DMS 273 treated with DMSO at 0.1 percent for 48 hours (cell line): ENCODE measurements at places on chromosomes 16 and 17.

- DNase-seq = no peak
Observed at GRCh38 chr17:46841561-46842379, 9.6 kb upstream of the WNT9B start.

- DNase-seq = no peak
Observed at GRCh38 chr17:64146418-64147109, 16.6 kb upstream of the ERN1 start.

- no peak for DNase-seq
Observed at GRCh38 chr16:85555719-85556455, 57.2 kb upstream of the GSE1 start.

GRCh38 chr17:60554377-60554788, 28.3 kb upstream of the APPBP2 start:
- no peak for DNase-seq

DNA sequence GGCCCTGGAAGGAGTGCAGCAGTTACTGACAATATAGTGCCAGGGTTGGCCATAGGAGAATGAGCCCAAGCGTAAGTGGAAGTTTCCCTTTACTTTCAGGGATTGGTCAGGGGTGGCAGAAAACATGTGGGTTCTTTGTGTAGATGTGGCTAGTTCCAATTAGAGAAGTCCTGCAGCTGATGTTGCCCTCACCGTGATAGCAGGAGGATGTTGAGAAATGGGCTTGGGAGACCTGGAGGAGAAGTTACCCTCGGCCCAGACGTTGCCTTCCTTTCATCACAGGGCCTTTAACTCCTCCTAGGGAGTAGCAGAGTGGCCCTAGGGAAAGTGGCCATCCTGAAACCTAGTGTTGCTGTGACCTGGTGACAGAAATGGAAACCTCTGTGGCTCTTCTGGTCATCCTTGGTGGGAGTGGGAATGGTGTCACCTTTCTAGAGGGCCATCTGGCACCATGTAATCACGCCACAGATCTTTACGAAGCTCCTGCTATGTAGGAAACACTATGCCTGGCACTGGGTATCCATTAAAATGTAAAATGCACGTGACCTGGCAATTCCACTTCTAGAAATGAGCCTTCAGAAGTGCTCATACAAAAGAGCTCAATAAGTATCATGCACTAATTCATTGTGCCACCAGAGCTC, 6.7 kb downstream of the TMEM92 start:
- DNase-seq = no peak

GRCh38 chr17:64498308-64499203, 1.7 kb upstream of the POLG2 start:
- no peak for DNase-seq

DNA sequence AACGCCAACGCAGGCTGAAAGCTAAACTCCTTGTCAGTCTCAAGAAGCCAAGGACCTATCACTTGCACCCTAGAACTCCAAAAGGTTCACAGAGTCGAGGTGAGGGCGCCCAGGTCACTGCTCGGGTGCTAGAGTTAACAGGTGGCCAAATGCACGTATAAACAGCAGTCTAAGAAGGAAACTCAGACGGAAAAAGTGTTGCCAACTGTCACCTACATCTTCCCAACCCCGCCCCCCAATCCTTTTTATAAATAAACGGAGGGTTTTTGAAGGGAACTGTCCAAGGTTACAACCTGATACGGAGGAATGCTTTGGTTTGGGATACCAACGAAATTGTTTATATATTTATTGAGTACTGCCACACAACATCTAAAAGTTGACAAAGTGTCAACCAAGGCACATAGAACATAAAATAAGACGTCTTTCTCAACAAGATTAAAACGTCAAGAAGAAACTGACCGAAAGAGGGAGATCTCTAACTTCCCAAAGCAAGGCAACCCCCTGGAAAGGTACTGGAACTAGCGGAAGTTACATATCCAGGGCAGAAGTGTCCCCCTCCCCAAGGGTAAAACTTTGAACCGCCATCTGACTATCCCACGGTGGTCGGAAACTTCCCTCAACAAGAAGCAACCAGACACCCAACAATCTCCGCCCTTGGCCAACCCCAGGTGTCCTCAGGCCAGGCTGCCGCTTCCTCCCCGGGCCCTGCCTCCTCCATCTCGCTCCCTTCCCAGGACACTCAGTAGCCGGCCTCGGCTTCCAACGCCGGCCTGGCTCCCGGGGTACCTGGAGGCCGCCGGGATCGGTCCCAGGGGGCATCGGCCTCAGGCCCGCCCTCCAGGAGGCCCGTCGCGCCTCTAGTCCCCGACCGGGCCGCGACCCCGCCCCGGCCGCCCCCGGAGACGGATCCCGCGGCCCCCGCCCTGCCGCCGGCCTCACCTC, 982 bp downstream of the SPAG9 start:
- DNase-seq = peak; percentile 34

GRCh38 chr16:30003670-30004423, 7.0 kb downstream of the DOC2A start:
- DNase-seq = no peak

DNA sequence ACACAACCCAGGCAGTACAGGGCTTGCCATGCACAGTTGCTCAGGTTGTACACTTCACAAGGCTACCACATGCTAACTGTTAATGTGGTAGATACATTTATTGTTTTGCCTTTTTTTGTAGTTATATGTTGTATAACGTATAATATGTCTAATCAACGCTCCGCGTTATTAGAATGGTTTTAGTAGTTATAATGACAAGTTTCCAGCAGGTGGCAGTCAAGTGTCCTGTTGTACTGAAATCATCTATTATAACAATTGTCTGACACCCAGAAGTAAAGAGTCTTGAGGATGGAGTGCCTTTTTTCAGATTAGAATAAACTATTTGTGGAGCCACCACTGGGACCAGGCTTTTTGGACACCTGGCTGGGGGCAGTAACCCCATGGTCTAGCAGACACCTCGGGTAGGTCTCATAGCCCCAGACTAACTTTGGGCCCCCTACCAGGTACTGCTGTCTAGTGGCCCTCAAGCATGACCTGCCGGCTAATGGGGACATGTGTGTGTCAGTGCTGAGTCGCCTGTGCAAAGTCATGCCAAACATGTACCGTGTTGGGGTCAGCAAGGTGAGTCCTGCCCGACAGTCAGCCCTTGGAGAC, 32.8 kb downstream of the MYO15A start:
- DNase-seq = peak; percentile 25

GRCh38 chr16:54437921-54438320, 151.3 kb upstream of the IRX3 start:
- DNase-seq = no peak

DNA sequence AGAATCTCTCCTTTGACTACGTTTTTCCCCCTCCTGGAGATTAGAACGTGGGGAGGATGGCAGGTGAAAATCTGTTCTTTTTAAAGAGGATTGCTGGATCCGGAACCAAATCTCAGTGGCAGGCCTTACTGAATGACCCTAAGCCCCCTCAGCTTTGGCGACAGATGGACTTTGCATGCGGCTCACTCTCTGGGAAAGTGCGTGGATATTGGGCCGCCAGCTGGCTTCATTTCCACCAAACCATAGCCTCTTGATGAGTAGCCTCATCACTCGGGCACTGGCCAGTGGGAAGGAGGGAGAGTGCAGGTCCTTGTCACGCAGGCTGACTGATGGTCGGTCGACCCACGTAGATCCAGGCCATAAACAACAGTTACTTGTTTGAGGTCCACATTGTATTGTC, 31.3 kb upstream of the CCDC182 start:
- DNase-seq = no peak

DNA sequence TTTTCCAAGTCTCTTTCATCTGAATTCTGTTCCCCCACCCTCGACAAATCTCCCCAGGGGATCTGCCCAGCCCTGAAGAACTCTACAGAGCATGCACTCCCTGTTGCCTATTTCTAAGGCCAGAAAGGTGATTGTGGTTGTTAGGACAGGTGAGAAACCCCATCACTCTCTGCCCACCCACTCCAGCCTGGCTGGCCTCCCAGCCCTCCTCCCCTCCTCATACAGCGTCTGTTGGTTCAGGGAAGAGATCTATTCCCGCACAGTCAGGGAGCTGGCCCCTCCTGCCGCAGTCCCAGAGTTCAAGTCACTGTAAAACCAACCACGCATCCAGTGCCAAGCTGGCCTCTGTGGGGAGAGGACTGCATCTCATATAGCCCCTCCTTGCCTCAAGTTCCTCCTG, 98.7 kb downstream of the KCNJ12 start:
- DNase-seq = no peak

- DNase-seq = peak; percentile 18
Observed at GRCh38 chr17:56629531-56630075, 36.1 kb downstream of the NOG start.

GRCh38 chr16:5036228-5037156, 2.8 kb upstream of the NAGPA start:
- DNase-seq = no peak

DNA sequence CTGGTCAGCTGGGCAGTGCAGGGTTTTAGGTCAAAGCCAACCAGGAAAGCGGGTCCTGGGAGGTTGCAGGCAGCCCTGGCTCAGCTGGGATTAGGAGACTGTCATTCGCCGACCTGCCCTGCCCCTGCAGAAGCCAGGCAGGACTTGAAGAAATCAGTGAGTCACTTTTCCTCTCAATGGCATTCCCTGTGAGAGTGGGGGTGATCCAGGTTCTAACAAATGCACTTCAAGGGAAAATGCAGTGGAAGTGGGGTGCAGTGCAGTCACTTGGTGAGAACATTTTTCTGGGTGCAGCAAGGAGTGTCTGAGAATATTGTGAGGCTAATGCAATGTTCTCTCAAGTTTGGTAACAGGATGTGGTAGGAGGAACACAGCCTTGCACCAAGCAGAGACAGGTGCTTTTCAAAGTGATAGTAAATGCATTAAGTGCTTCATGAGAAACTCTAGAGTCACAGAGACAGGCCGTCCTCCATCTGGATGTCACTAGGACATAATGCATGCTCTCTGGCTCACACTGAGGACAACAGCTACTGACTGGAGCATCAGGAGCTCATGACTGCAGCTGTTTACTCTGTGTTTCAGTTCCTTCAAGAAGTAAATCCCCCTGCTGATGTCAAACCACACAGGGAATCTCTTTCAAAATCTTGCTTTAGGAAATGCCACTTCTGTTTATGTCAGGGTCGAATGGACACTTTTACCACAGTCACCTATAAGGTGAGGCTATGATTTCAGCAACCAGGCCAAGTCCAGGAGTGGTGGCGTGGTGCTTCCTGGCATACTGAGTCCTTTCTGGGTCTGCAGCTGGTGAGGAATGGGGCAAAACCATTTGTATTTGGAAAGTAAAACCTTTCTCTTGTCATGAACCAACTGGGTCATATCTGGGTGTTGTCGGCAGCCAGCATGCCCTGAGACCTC, 16.7 kb downstream of the CDK5R1 start:
- DNase-seq = no peak

DNA sequence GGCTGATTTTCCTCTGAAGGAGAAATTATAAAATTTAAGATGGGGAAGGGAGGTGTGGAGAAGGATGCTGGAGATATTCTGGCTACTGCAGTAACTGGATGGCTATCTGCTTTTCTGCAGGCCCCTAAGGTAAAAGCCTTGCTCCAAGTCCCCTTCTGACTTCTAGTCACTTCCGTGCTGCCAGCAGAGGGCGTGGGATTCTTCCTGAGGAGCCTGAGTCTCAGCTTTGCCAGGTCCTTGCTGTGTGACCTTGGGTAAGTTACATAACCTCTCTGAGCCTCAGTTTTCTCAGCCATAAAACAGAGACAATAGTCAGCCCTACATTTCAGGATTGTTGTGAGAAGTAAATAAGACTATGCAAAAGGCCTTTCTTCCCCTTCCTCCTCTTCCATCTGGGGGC, 24.3 kb upstream of the TMEM220 start:
- DNase-seq = no peak
